A549 treated with Hydrocortisone at 1 μM for 4 hours (cell line): ENCODE measurements at places on chromosomes 16 and 17. TPM values are rescaled to one million over a fixed set of nuclear protein-coding genes. Genes with fewer than 3 reads are reported as not detected.

SLC22A31 gene
- total RNA-seq = 0.92 to 1.9 TPM (median 1.4 TPM) in 5 replicates

NGFR gene
- total RNA-seq = 0.82 to 1.1 TPM (median 0.90 TPM) in 5 replicates

SLC5A11 gene
- total RNA-seq = 0.22 to 0.51 TPM (median 0.36 TPM) in 5 replicates

KRT40 gene
- total RNA-seq = not detected in 5 replicates

DHX40 gene
- 30.2 to 51.7 TPM (median 38.5 TPM) in 5 replicates for total RNA-seq

DCAKD gene
- 15.9 to 19.3 TPM (median 18.0 TPM) in 5 replicates for total RNA-seq

SP6 gene
- 5.2 to 5.9 TPM (median 5.3 TPM) in 5 replicates for total RNA-seq

OTOP3 gene
- total RNA-seq = not detected in 5 replicates

PRKCB gene
- total RNA-seq = 0.13 to 0.34 TPM (median 0.15 TPM) in 5 replicates

PCYT2 gene
- 14.4 to 17.4 TPM (median 16.9 TPM) in 5 replicates for total RNA-seq

SGSH gene
- total RNA-seq = 20.1 to 25.4 TPM (median 23.5 TPM) in 5 replicates

HCRT gene
- total RNA-seq = 0.21 to 0.50 TPM in 2 of 5 replicates, not detected in the others

CARD14 gene
- 0.25 to 0.62 TPM (median 0.28 TPM) in 5 replicates for total RNA-seq

ASGR1 gene
- total RNA-seq = 0.70 to 1.4 TPM (median 0.89 TPM) in 5 replicates

LRRC46 gene
- 3.1 to 3.9 TPM (median 3.3 TPM) in 5 replicates for total RNA-seq

TMC5 gene
- 4.4 to 6.0 TPM (median 4.8 TPM) in 5 replicates for total RNA-seq

MT4 gene
- not detected in 5 replicates for total RNA-seq

GPR179 gene
- total RNA-seq = 0.02 to 0.05 TPM (median 0.03 TPM) in 5 replicates

TSR1 gene
- 55.9 to 81.6 TPM (median 57.9 TPM) in 5 replicates for total RNA-seq

CLEC19A gene
- total RNA-seq = 0.06 to 0.13 TPM (median 0.07 TPM) in 5 replicates
